ENCODE measurements at places on chromosomes 5 and 9.

DNA sequence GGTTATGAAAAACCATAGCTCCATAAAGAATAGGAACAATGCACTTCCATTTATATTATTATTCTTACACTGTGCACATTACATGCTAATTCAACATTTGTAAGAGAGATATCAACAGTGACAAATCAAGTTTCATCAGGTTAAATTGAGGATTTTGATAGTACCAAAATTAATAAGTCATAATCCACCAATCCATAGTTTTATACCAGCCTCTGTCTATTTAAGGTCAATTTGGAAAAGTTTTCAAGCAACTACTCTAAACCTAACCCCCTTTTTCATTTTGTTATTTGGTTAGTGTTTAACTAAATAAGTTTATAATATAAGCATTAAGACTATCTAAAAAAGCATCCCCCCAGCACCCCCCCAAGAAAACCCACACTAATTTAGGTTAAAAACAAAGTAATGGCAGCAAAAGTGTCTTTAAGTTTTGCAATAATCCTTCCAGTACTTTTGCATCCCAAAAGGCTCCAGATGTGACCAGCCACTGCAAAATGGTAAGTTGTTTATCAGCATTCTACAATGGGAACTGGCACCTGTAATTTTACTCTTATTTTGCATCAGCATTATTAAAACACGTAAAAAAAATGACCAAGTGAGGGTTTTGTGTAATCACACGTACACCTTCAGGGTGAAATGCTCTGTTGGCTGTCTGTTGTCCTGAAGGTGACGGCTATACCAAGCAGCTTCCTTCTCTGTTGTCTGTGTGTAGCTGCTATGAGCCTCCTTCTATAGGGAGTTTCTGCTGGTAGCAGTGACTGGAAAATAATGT lies 36.8 kb upstream of the SSBP2 start:
- DNase-seq, result peak; percentile 69

- DNase-seq, result no peak
Measured at GRCh38 chr5:148687427-148687826, 33.1 kb upstream of the HTR4 start.

DNA sequence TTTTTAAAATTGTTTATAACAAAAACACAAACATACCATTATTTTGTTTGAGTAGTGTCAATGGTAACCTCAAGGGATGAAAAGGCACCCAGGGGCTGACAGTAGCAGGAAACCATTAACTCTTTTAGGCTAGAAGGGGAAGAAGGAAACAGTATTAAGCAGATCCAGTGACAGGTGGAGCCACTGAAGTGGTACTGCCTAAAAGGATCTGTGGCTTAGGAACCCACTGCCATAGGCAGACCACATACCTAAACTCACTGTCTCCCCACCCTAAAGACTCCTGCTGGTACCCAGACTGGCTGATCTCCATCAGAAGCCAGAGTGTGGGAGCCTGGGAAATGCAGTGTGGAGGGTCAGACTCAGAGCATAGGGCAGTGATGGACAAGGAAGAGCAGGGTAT lies 13.5 kb downstream of the RLN1 start:
- no peak for DNase-seq

GRCh38 chr5:151550146-151550545 lies 41.0 kb downstream of the FAT2 start:
- DNase-seq, result no peak

GRCh38 chr9:133420392-133420827 lies 1.8 kb upstream of the ADAMTS13 start:
- DNase-seq, result no peak

DNA sequence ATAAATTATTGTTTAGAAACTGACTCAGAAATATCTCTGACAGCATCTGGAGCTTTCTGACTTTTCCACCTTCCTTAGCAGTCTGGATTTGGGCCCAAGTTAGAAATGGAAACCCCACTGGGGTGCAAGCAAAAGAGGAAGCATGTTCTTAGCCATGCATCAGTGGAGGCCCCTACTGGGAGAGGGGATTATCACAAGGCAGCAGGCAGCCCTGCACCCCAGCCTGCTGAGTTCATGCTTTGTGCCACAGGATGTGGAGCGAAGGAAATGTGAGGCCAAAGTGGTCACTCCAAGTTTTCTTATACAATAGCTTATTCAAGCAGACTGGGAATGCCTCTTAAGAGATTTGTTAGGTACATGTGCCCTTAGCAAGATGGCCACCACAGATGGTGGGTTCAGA lies 146.5 kb upstream of the TLX3 start:
- no peak for DNase-seq

DNA sequence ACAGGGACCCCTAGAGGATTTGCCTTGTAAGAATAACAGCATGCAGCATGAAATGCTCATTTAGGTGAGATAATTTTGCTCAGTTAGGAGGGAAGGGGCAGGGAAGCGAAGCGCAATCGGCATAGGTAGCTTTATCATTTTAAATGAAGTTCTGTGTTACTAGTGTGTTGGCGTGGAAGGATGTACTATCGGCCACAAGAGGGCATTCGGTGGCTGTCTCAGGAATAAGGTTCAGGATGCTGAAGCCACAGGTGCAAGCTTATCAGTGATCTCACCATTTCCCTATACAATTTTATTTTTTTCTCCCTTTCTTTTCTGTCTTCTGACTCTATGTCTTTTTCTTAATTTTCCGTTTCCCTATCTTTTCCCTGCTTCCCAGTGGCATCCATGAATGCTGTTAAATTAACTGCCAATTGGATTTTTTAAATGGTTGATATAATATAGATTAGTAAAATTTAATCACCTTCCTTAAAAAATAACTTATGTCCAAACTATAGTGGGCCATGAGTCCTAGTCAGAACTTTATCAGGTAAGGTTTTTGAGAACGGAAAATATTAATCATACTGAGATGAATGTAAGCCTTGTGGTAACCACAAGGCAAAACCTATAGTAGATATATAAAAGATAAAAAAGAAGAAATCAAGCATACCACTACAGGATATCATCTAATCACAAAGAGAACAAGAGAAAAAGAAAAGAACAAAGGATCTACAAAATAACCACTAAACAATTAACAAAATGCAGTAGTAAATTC lies 1.2 kb upstream of the INSL6 start:
- peak; percentile 13 for DNase-seq

GRCh38 chr5:172049226-172049796 lies 42.9 kb upstream of the FBXW11 start:
- DNase-seq, result no peak
